ENCODE measurements at places on chromosomes 13 and 19. TPM values are rescaled to one million over a fixed set of nuclear protein-coding genes. Genes with fewer than 3 reads are reported as not detected.

FFAR2 gene
- not detected for total RNA-seq

C5AR1 gene
- 1.7 TPM for total RNA-seq

CACNA1A gene
- total RNA-seq: 0.03 TPM

IQCN gene
- 0.31 TPM for total RNA-seq

SULT2B1 gene
- total RNA-seq: 15.6 TPM

RGS9BP gene
- 0.26 TPM for total RNA-seq

ZNF99 gene
- total RNA-seq: not detected

LILRB2 gene
- total RNA-seq: not detected

OR7A17 gene
- total RNA-seq: not detected

ZNF611 gene
- 2.0 TPM for total RNA-seq

ZNF350 gene
- 5.2 TPM for total RNA-seq

KL gene
- 0.02 TPM for total RNA-seq

ZNF682 gene
- total RNA-seq: not detected

FLT1 gene
- total RNA-seq: not detected

TMEM150B gene
- not detected for total RNA-seq

TPTE2 gene
- not detected for total RNA-seq

ATP8A2 gene
- total RNA-seq: not detected

TNFSF9 gene
- 7.2 TPM for total RNA-seq

ZNF439 gene
- not detected for total RNA-seq

EXOC3L2 gene
- total RNA-seq: 1.2 TPM

CALR gene
- 606 TPM for total RNA-seq

VRK3 gene
- 43.6 TPM for total RNA-seq

ZNF285 gene
- 2.4 TPM for total RNA-seq

MCEMP1 gene
- not detected for total RNA-seq

RAB3A gene
- total RNA-seq: 1.1 TPM

ZNF813 gene
- 0.35 TPM for total RNA-seq

RXFP2 gene
- total RNA-seq: not detected

CLEC4G gene
- not detected for total RNA-seq

PNMA8A gene
- 11.7 TPM for total RNA-seq

ZNF534 gene
- not detected for total RNA-seq

ERCC5 gene
- 14.7 TPM for total RNA-seq

BRSK1 gene
- 6.1 TPM for total RNA-seq

MYO16 gene
- total RNA-seq: 0.08 TPM

NKPD1 gene
- total RNA-seq: 0.06 TPM

GNG7 gene
- not detected for total RNA-seq

ZNF471 gene
- 0.02 TPM for total RNA-seq

EGLN2 gene
- total RNA-seq: 81.8 TPM

SYNE4 gene
- total RNA-seq: 0.23 TPM

UQCRFS1 gene
- 138 TPM for total RNA-seq

FXYD1 gene
- 0.47 TPM for total RNA-seq

FUT2 gene
- total RNA-seq: not detected

FNDC3A gene
- total RNA-seq: 24.2 TPM

LILRB1 gene
- total RNA-seq: not detected

All from A549 treated with CpdA at 1 μM for 4 hours (cell line).